ENCODE measurements at places on chromosomes 13 and 19.

- DNase-seq, result no peak
Measured at GRCh38 chr19:47514151-47514868, 553 bp downstream of the NAPA start.

DNA sequence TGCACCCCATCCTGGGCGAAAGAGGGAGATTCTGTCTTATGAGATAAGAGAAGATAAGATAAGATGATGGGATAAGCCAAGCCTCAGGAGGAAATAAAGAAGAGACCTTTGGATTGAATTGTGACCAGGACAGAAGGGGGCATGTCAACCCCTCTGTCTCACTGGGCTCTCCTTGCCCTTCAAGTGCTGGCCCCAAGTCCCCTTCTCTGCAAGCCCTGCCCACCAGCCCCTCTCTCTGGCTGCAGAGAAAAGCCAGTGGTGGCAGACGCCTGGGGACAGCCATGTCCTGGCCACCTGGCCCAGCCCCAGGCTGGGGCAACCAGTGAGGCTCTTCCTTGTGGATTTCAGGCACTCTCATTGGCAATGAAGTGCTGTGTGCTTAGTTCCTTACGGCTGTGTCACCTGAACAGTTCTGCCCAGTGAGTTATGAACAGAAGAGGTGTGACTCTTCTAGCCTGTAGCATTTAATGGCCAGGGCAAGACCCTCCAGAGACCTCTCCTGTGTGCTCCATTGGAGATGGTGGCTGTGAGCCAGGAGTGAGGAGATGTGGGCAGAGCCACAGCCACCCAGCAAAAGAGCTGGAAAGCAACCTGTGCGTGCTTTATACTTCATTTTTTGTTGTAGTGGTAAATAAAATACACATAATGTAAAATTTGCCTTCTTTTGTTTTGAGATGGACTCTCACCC, 6.1 kb upstream of the BTBD2 start:
- no peak for DNase-seq

DNA sequence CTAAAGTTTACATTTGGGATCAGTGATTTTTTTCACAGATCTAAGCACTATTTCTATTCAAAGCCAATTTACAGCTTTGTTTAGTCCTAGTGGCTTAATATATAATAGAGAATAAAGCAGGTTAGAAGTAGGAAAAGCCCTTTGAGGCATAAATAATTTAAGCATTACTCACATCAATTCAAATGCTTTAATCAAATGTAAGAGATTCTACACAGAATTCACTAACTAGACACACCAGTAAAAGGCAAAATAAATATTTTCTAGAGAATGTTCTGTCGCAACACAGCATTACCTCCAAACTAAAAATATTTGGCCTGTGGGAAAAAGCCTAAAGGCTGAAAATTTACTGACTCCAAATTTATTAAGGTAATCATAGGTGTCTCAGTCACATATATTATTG, 31.3 kb downstream of the KCTD12 start:
- DNase-seq, result no peak

GRCh38 chr13:73390100-73390499, 331.3 kb downstream of the KLF5 start:
- no peak for DNase-seq

DNA sequence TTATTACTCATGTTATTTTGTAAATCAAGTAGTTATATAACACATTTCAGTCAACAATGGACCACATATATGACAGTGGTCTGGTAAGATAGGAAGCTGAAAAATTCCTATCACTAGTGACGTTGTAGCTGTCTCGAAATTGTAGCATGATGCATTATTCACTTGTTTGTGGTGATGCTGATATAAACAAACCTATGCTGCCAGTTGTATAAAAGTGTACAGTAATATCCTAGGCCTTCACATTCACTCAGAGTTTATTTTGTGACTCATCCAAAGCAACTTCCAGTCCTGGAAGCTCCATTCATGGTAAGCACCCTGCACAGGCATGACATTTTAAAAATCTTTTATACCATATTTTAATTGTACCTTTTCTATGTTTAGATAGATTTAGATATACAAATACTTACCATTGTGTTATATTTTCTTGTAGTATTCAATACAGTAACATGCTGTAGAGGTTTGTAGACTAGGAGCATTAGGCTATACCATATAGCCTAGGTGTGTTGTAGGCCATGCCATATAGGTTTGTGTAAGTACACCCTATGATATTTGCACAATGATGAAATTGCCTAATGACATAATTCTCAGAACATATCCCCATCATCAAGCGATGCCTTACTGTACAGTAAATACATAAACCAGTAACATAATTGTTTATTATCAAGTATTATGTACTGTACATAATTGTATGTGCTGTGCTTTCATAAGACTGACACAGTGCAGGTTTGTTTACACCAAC, 49.3 kb downstream of the IFT88 start:
- no peak for DNase-seq

GRCh38 chr13:107373551-107373950, 805.6 kb upstream of the ARGLU1 start:
- DNase-seq, result no peak

DNA sequence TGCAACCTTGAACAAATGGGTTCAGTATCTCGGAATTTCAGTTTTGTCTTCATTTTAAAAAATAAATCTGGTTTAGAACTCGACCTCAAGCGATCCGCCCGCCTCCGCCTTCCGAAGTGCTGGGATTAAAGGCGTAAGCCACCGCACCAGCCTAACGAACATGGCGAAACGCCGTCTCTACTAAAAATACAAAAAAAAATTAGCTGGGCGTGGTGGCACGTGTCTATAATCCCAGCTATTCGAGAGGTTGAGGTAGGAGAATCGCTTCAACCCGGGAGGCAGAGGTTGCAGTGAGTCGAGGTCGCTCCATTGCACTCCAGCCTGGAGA, 571 bp downstream of the ZNF302 start:
- DNase-seq, result no peak

DNA sequence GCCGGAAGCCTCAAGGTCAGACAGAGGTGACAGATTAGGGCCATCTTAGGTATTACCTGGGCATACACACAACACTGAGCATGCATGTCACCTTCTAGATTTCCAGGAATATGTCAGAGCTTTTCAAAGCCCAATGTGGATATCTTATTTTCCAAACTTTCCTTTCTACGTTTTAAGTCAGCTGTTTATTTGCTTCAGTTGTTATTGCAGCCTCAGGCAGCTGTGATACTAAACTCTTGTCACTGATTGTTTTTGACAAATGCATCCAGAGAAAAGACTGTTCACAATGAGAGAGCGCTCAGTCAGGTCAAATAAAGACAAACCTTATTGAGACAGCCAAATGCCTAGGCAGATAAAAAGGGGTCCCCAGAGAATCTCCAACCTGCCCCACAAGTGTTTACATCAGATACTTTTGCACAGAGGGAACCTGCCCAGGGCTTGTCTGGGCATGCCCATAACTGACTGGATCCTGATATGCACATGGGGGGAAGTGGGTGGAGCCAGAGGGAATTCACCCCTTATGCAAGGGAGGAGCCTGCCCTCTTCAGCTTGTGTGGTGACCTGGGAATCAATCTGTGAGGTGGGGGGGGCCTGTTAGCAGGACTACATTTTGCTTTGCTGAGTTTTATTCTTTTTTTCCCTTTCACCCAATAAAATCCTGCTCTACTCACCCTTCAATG, 28.5 kb downstream of the MED4 start:
- DNase-seq, result peak; percentile 22

DNA sequence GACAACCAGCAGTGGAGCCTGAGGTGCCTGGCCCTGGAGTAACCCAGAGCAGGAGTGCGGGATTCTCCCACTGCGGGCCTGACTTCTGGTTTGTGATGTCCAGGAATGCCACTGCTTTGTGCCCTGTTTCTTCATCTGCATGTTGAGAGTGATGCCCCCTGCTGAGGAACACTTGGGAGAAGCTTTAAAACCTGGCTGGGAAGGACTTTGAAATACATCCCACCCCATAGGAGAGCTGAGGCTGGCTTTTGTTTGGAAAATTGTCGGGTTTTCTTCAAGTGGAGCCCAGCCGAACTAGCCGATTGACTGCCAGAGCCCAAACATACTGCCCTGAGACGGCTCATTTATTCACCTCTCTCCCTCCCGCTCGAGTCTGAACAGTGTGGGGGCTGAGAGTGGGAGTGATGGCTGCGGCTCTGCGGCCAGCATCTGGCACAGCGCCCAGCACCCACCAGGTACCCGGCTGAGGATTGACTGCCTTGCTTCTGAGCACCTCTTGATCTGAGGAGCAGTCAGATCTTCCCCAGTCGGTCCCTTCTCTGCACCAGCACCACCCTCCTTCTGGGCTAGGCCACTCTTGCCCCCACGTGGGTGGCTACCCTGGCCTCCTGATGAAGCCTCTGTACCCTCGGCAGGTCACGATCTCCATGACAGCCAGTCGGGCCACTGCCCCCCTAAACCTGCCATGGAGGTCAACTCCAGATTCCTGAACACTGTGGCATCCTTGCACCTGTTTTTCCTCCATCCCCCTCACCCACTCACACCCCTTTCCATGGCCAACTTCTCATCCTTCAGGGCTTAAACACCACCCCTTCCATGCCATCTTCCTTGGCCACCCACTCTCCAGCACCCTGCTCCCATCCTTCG, 148.9 kb downstream of the SIPA1L3 start:
- DNase-seq, result no peak

- peak; percentile 30 for DNase-seq
Measured at GRCh38 chr13:51793570-51794271, 10.2 kb downstream of the DHRS12 start.

All from CD4-positive, alpha-beta T cell treated with Interleukin-6 for 4 hours (primary cell).